ENCODE measurements at places on chromosomes 12 and 14.

DNA sequence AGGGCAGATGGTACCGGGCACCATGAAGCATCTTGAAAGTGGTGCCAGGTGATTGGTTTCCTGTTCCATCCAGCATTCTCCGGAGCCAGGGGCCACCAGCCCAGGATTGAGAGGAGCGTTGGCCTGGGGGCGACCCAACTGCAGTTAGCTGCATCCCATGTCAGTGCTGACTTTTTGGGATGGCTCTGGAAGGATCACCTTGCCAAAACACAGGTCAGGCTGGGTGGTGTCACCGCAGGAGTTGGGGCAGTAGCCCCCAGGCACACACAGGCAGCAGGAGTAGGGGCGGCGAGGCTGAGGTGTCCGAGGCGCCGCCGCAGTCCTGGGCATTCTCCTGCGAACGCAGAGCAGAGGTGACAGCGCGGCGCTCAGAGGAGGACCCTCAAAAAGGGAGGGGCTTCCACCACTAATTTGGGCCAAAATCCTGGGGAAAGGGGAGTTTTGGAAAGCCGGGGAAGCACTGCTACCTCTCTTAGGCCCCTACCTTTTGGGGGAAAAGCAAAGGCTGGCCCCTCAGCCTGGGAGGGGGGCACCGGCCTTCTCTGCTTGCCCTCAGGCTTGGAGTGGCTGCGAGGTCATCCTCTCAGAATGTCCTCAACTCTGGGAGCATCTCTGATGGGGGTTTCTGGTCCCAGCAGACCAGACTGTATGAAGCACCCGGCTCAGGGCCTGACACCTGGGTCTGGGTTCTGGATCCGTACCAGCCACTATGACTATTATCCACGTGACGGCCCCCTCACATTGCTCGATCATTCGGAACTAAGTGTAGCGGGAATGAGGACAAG is 26.7 kb upstream of the LRTM2 start:
- no peak for DNase-seq

DNA sequence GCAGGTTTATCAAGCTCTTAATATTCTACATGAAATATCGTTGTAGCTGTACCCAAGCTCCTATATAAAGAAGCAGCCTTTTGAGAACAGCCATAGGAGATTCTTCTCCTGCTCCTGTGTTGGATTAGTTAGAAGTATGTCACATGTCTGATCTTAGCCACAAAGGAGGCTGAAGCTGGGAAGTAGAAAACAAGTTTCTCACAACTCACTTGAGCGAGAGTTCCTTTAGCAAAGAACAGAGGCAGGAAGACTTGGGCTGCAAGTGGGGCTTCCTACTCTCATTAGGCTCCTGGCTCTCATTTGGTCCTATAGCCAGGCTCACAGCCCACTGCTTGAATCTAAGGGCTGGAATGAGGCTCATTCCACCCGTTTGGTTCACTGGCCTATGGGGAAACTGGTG is 281.9 kb downstream of the BTG1 start:
- no peak for DNase-seq

GRCh38 chr12:7146906-7147305 is 16.7 kb downstream of the CLSTN3 start:
- no peak for DNase-seq

- DNase-seq = no peak
These were observed 16.4 kb downstream of the PHETA1 start for GRCh38 chr12:111352296-111352993.

GRCh38 chr12:77485961-77486854 is 344.5 kb upstream of the NAV3 start:
- DNase-seq = no peak

- no peak for DNase-seq
These were observed 14.8 kb upstream of the LRRC9 start for GRCh38 chr14:59905188-59905587.

DNA sequence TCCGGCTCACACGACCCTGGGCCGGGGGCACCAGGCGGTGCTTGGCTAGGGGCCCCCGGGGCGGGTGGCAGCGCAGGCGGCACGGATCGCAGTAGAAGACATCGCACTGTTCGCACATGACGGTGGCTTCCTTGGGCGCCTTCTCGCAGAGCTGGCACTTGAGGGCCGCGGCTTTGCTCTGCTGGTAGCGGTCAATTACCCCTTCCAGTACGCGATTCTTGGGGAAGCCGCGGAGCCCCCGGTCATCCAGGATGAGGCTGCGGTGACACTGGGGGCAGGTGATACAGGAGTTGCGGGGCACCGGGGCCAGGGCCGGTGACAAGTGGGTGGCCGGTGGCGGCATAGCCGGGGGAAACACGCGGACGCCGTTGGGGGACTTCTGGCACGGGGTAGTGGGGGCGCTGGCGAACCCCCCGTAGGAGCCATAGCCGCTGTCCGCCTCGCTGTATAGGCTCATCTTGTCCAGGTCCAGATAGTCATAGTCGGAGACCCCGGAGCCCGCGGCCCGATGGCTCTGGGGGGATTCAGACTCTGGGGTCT is 553 bp downstream of the TRIM9 start:
- no peak for DNase-seq

- DNase-seq = no peak
These were observed 79.4 kb downstream of the C12orf75 start for GRCh38 chr12:105409801-105410471.

DNA sequence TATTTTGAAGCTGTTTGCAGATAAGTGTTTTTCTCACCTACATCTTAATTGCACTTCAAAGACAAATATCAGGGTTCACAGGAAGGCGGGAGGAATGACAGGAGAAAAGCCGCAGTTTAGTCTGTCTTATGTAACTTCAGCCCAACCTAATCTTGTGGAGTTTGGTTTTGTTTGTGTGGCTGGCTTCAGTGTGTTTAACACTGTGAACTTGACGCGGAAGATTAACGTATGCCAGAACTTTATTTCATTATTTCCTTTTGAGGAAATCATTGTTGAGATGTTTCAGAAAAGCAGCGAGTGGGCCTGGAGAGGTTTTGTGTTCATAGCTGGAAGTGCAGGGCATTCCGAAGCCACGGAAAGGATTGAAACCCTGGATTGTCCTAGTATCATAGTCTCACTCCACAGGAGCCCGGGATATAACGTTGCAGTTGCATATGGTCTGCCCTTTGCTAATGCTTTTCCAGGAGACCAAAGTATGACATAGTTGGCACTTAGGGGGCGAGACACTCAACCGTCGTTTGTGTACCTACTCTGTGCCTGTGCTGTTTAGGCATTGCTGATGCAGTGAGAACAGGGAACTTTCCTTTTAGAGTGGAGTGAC is 2.0 kb downstream of the PELI2 start:
- DNase-seq = no peak

DNA sequence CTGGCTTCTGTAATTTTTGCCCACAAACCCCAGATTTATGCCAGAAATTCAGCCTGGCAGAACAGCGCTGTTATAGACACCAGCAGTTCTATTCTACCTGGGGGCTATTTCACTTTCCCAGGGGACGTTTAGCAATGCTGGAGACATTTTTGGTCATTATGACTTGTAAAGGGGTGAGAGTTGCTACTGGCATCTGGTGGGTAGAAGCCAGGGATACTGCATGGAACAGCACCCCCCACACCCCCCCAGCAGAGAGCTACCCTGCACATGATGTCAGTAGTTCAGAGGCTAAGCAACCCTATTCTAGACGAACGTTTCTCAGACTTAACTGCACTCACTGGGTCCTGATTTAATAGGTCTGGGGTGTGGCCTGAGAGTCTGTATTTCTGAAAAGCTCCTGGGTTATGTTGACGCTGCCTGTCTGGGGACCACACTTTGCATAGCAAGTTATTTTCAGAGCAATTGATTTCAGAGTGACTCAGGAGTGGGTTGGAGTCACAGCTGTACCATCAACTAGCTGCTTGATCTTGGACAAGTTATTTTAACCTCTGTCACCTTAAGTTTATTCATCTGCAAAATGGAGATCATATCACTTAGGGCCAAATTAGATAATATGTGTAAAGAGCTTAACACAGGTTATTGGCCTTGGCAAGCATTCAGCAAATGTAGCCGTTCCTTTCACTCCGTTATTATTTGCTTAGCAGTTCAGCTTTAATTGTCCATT is 48.5 kb downstream of the CHST11 start:
- DNase-seq = no peak

DNA sequence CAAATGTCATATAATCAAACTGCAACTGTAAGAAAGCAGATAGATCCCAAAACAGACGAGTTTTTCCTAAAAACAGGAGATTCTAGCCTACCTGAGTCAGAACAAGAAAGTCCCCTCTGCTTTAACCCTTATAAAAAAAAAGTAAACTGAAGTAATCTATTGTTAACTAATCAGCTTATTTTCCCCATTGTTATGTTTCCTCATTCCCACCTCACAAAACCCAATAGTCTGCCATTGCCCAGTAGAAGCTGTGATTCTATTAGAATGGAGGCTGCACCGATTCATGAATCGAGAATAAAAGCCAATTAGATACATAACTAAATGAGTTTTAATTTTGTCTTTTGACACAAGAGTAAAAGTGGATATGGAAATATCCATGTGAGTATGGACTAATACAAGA is 115.4 kb downstream of the MED13L start:
- DNase-seq = no peak

DNA sequence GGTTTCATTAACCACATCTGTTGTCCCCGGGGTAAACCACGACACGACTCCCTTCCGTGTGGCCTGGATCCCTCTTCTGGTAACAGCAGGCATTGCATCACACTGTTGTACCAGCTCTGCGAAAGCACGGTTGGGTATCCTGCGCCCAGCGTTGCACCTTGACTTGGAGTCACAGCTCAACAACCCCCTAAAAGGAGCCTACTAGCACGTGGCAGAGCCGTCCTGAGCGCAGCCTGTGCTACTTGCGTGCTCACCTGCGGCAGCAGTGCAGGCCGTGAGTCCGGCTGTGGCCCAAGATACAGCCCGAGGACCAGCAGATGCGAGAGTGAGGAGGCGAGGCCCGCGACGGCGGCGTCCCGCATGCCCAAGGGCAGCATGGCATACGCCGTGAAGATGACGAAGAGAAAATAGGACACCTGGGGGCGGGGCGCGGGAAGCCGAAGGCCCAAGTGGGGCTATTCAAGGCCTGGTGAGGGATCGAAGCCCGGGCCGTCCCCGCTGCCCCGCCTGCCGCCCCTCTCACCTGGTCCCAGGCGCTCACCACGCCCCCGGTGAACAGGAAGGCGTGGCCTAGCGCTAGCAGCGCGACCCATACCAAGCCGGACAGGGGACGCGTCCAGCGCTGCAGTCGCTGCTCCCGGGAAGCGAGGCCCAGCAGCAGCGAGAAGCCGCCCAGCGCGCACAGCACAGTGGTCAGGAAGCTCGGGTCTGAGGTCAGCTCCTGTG is 2.4 kb downstream of the ADCY4 start:
- DNase-seq = peak; percentile 46

- DNase-seq = peak; percentile 36
These were observed at the start of gene SOCS2 for GRCh38 chr12:93571925-93572711. Gene SOCS2, plus strand, starts transcription at chr12:93572675. Its CDS starts 223 bp downstream, at chr12:93572898.

GRCh38 chr12:117476341-117476740 is 114.9 kb upstream of the NOS1 start:
- DNase-seq = no peak

DNA sequence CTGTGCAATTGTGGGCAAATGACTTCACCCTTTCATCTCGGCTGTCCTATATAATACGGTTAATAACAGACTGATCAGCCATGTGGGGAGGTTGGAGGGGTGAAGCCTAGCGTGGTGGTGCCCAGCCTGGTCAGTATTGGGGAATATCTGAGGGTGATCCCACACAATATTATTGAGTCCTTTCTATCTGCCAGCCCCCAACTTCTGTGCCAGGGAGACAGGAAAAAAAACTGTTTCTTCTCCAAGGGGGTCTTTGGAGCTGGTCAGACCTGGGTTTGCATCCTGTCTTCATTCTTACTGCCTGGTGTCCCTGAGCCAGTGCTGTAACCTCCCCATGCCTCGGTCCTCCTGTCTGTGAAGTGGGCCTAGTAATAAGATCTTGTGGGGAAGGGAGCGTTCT is 6.5 kb downstream of the CYP46A1 start:
- DNase-seq = no peak

- DNase-seq = no peak
These were observed 112.5 kb downstream of the ALX1 start for GRCh38 chr12:85392508-85392907.

DNA sequence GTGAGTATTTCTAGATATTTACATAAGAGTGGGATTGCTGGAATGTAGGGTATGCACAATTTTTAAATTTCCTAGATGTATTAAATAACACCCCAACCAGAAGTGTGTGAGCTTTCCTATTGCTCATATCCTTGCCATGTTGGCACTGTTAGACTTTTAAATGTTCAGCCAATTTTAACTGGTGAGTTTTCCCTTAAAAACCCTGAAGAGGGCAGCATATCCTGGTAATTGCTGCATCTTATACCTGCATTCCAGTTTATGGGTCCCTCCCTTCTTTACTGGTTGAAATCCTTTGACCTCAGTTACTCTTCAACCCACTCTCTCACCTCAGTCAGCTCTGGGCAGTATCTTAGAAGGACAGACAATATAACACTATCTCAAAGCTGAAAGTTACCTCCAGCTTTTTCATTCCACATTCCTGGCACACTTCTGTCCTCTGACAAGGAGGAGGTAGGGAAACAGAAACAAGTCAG is 270.6 kb downstream of the PAWR start:
- DNase-seq = no peak

GRCh38 chr12:47388712-47389111 is 309.0 kb upstream of the AMIGO2 start:
- no peak for DNase-seq

- no peak for DNase-seq
These were observed 304.7 kb upstream of the TMTC1 start for GRCh38 chr12:30088259-30088995.

GRCh38 chr14:24355009-24355408 is 13.0 kb upstream of the NFATC4 start:
- no peak for DNase-seq

DNA sequence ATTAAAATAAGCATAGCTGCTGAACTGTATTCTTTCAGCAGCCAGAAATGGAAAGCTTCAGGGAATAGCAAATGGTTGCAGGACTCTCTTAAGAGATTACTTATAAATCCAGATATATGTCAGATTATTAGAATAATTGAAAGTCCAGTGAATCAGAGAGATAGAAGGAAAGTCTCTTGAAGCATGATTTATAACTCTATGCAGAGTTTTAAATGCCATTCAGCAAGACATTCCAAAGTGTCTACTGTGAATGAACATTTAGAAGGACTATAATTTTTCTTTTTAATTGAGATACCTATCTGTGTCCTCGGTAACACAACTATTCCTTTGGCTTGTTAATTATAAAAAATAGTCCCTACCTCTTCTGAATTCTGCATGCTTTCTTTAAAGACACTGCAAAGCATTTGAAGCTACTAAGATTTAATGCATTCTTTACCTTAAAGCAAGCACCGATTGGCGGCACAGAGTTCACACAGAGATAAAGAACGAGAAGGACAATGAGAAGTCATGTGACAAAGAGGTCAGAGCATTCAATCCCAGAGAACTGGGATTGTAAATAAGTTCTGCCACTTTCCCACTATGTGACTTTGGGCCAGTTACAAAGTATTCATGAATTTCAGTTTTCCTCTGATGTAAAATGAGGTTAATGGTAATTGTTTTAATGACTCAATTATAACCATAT is 371.0 kb upstream of the ATP2B1 start:
- no peak for DNase-seq

- no peak for DNase-seq
These were observed 130.3 kb downstream of the NDUFA12 start for GRCh38 chr12:94872971-94873733.
